ENCODE measurements at places on chromosomes 1 and 21.
A peak's percentile ranks its signal among the peaks of the same experiment; 100 is the strongest.

- DNase-seq, result no peak
Measured at GRCh38 chr21:44383216-44383615, 29.8 kb downstream of the TRPM2 start.

- DNase-seq, result no peak
Measured at GRCh38 chr1:174075245-174075692, 53.1 kb upstream of the RC3H1 start.

DNA sequence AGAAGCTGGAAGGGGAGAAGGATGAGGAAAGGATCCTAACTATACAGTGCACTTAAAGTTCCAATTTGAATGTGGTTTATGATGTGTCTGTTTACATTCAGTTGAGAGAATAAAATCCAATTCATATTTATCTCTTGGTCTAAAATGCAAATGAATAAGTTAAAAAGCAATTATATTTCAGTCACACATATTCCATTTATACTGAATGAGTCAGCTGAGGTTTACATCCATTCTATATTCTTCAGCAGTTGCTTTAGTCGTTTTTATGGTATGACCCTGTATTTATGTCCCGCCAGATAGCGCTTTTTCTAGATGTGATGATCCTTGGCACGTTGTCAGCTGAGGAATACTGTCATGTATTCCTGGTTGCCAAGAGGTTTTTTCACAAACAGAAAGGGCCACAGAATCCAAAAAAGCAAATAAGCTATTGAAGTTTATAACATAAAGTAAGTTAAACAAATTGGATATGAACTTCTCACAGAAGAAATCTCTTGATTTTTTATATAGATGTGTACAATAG lies 866.2 kb downstream of the NCAM2 start:
- DNase-seq, result no peak

DNA sequence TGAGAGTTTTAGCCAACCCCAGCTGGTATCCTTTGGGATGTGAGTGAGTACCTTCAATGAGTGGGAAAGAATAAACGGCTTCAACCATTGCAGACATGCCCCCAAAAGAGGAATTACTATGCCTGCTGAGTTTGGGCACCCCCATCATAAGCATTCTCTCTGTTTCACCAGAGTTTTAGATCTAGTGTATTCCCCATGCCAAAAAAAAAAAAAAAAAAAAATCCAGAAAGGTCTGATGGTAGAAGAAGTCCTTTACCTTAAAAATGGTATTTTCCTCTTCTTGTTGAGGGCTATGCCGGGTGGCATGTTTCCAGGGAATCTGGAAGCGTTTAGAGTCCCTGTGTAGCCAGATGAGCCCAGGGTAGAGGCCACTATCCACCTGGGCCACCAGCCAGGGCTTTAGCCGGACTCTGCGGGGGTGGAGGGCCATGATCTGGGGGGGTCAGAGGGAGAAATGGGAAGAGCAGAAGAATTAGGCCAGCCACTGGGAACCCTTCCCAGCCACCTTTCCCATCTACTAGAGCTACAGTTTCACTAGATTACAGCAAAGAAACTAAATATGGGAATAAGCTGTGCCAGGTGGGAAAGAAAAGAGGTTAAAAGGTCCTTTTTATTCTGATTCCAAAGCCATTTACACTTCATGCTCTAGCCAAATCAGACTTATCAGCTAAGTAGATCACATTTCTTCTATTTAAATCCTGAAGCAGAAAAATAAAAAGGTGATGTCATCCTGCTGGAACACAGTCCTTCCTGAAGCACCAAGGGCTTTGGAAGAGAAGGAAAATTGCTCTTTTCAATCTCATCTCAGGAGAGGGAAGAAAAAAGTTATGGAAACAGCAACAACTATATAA lies 4.7 kb downstream of the IRF6 start:
- peak; percentile 82 for DNase-seq

GRCh38 chr1:65703853-65704252 lies 88.8 kb upstream of the PDE4B start:
- DNase-seq, result no peak

DNA sequence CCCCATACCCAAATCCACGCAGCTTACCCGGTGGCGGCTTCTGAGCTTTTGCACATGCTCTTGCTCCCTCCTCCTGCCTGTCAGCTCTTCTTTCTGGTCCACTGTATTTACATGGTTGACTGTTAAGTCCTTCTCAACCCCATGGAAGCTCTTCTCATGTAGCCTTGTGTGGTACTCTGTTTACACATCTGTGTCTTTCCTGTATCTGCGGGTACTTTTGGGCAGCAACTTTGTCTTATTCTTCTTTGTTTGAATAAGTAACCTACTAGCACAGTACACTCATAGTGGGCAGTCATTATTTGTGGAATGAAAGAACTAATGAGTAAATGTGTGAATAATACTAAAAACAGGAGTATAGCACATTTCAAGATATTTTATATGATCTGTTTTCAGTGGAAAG lies 88.5 kb upstream of the GPR88 start:
- no peak for DNase-seq

DNA sequence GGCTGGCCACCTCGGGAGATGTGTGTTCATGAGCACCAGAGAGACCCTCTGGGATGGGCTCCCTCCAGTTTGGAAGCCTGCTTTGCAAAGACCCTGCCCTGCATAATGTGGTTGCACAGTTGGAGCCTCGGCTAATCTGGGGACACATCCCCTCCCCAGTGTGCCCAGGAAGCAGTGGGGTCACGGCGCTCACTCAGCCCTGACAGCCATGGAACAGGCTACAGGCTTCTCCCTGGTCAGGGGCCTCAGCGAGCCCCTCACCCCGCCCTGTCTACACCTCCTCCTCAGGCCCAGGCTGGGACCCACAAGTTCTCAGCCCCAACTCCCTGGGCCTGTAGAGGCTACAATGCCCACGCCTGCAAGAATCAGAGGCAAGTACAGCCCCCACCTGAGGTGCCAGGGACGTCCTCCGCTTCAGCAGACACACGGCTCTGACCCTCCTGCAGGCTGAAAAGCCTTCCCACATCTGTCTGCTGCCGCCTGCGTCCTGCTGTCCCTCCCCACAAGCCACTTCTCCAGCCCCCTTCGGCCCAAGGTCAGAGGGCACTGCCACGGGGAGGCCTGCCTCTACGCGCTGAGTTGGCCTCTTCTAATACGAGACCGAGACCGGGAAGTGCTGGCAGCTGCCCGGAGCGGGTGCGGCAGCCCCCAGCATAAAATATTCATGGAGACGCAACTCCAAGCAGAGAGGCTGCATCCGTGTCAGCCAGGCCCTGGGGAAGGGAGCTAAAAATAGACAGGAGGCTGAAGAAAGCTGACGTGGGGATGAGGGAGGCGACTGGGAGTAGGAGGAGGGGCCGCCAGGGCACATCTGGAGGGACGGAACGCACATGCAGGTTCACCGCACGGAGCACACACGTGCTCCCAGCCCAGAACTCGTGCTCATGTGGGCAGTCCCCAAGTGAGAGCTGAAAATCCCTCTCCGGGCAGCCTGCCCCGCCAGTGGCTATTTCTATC lies 15.2 kb upstream of the GPR153 start:
- DNase-seq, result peak; percentile 78

- DNase-seq, result no peak
Measured at GRCh38 chr21:31564439-31564838, 95.1 kb upstream of the SOD1 start.

DNA sequence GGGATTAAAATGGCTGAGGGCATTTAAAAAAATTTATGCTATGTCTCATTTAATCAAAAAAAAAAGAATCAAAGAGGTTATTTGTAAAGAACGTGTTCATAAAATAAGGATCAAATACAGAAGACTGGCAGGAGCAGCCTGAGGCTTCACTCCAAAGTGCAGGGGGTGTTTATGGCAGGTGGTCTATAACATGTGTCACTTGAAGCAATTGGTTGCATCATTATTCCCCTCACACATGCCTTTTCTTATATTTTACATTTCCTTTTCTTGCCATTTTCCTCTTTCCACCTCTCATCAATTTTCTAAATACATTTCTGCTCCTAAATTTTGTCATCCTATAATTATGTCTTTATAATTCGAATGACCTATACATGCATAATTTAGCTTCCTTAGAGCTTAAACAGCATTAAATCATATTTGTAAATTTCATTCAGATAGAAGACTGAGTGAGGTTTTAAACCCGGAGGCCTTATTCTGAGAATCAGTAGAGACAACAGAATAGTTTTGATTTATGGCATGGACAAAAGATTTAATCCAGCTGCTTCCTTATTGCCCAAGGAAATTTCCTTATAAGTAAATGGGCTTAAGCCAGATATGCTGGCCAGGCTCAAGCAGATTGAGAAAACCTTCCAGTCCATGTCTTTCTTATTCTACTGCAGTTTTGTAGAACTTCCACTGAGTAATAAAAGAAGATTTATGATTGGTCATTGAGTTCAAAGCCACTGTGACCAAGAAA lies 322.8 kb downstream of the TGFB2 start:
- no peak for DNase-seq

- no peak for DNase-seq
Measured at GRCh38 chr1:114715952-114716303, 643 bp downstream of the NRAS start.

DNA sequence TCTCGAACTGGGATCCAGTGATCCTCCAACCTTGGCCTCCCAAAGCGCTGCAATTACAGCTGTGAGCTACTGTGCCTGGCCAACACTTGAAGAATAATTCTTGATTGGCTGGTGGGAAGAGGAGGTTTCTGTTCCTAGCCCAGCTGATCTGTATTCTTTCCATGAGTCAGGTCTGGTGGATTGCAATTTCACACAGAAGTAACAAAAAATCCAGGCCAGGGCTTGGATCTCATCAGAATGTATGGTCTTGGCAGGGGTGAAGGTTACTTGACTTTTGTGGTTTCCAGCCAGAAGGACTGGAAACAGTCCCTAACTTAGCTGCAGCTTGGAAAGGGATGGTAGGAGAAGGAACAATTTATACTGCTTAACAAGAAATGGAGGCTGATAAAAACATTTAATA lies 5.1 kb upstream of the HP1BP3 start:
- no peak for DNase-seq

DNA sequence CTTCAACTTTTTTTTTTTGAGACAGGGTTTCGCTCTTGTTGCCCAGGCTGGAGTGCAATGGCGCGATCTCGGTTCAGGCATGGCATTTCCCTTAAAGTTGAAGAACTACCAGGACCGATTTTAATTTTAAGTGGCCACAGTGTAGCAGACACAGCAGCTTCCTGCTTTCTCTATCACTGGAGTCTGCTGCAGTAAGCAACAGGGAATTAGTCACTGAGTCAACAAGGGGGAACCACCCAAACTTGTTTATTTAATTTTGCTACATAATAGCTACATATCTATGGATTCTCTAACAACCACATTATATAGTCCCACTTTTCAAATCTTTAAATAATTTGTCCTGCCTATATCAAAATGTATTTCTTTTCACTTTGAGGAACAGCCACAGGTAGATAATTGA lies 12.5 kb upstream of the TNNI3K start:
- no peak for DNase-seq

GRCh38 chr1:32215629-32216480 lies 6.3 kb downstream of the TMEM234 start:
- peak; percentile 46 for DNase-seq

DNA sequence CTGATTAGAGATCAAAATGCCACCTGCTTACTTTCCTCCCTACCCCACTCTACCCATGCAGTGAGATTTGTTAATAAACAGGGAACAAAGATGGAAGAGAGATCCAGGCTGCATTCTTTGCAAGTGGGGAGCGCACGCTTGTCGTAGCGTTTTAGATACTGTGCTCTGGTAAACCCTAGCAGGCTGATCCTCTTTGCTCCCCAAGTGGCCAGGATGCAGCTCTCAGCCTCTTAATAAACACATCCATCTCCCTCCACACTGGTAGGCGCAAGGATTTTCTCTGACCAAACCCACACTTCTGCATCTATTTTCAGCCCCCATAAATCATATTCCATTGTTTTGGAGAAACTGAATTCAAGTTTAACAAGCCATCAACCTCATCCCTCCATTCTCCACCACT lies 2.9 kb downstream of the PGBD5 start:
- peak; percentile 18 for DNase-seq

DNA sequence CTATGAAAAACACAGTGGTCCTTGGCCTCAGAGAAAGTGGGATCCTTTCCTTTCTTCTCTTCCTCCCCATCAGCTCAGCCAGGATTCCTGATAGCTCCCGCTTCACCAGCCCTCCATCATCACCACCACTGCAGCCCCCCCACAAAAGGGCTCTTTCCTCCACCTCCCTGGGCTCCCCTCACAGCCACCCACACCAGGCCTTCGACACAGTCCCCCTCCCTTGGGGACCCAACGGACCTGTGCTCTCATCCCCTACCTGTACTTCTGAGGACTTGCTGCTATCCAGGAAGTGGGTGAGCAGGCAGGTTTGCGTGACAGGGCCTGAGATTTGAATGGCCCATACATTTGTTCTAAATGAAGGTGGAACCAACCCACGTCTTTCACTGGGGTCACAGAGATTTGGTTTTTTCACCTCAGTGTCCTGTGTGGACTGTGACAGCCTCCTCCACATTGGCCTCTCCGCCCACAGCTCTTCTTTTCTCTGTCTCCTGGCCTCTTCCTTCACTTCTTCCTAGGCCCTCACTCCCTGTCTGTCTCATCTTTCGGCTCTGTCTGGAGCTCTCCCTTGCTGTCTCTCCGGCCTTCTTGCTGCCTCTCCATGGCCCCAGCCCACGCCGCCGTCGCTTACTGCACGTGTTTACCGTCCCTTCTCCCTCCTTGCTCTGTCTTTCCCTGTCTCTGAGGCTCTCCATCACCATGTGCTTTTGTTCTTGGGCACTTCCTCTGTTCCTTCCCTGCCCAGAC lies 238.6 kb downstream of the FOXD2 start:
- DNase-seq, result no peak

- no peak for DNase-seq
Measured at GRCh38 chr21:33232291-33233034, 2.7 kb downstream of the IFNAR2 start.

GRCh38 chr1:22831729-22832413 lies 121.2 kb downstream of the EPHB2 start:
- DNase-seq, result no peak

GRCh38 chr1:42765832-42766740 lies 742 bp downstream of the P3H1 start:
- DNase-seq, result peak; percentile 74

GRCh38 chr1:228329887-228330286 lies 76.7 kb downstream of the TRIM11 start:
- DNase-seq, result no peak

- no peak for DNase-seq
Measured at GRCh38 chr21:41786509-41786987, 19.7 kb upstream of the RIPK4 start.

- DNase-seq, result no peak
Measured at GRCh38 chr1:175472464-175472863, 270.9 kb downstream of the TNR start.

DNA sequence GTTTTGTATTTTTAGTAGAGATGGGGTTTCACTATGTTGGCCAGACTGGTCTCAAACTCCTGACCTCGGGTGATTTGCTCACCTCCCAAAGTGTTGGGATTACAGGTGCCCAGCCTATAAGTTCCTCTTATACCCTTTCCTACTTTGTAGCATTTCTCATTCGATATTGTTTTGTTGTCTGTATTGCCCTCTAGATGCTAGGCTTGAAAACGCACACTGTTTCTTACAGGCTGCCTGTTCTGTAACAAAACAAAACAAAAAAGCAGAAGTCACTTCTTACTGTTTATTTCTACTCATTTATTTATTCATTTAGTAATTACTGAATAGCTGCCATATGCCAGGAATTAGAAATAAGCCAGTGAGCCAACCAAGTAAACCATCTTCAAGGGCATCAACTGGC lies 136.9 kb upstream of the BMP8A start:
- DNase-seq, result no peak

- no peak for DNase-seq
Measured at GRCh38 chr1:26132834-26133167, 21.2 kb downstream of the PDIK1L start.

- no peak for DNase-seq
Measured at GRCh38 chr21:22191581-22191980, 1193.4 kb downstream of the NCAM2 start.

GRCh38 chr1:226829105-226829504 lies 41.3 kb upstream of the PSEN2 start:
- DNase-seq, result no peak

- peak; percentile 72 for DNase-seq
Measured at GRCh38 chr1:24586970-24587820, 31.3 kb downstream of the NCMAP start.

Data from NCI-H1092 treated with DMSO at 0.1 percent for 48 hours (cell line).